ENCODE measurements at places on chromosomes 5 and 9.

GRCh38 chr5:74942622-74943286 lies 76.6 kb upstream of the FAM169A start:
- DNase-seq = no peak

DNA sequence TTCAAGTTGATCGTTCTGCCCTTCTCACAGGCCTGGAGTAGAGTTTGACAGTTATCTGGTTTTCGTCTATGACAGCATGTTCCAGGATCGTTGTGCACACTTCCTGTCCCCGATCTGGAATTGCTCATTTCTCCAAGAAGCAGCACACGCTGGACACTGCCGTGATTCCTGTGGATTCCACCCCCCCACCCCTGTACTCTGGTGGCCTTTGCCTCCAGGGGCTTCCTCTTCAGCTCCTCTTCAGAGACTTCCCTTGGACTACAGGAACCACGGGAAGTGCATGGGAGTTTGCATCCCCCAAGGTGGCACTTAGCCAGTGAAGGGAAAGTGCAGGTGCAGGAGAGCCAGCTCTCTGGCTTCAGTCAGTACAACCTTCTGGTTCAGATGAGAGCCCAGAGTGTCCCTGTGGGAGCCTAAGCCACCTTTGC lies 160.7 kb downstream of the CACNA1B start:
- DNase-seq = no peak

DNA sequence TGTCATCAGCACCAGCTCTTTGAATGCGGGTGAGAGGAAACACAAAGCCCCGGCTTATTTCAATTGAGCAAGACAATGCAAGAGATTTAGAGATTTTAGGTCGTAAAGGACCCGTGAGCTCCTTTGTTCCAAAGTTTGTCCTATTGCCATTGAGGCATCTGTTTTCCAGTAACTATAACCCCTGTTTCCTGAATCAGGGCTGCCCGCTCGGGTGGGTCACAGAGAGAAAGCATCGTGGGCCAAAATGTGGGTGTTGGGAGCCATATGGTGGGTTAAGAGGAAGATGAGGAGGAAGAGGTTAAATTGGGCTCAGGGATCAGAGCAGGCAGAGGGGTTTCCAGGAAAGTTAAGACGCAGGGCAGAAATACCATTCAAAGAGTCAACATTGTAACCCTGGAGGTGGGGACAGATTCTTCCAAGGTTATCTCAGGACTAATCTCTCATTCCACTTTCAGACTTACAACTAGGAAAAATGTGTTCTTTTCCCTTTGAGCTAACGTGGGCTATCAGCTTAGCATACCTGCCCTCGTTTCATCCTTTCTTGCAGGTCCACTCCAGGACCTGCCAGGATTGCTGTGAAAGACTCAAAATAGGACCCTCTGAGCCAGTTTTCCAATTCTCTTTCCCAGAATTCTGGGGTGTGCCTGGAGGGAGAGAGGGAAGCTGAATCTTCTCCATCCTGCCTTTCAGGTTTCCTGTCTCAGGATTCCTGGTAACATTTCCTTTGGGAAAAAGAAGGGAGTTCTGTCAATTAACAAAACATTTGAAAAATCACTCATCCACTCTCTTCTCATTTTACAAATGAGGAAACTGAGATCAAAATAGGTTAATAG lies 95.5 kb upstream of the TAF11L2 start:
- DNase-seq = no peak

- no peak for DNase-seq
Measured at GRCh38 chr5:135105105-135105484, 71.1 kb upstream of the PITX1 start.

GRCh38 chr9:89961616-89962341 lies 357.0 kb downstream of the GADD45G start:
- DNase-seq = no peak

DNA sequence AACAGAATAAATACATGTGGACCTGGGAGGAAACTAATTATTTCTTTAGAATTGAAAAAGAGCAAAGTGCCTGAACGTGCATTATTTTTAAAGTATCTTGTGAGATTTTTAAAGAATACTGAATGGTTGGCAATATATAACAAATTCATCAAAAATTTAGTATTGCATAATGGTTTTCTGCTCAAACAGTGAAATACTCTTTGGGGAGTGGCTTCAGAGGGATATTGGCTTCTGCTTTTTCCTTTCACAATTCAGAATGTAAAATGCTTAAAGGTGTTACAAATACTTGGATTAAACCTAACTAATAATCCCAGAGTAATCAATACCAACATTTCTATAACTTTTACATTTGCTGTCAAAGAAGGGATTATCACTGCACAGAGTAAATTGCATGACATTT lies 379.3 kb upstream of the CHD1 start:
- DNase-seq = no peak

- DNase-seq = no peak
Measured at GRCh38 chr5:36079200-36079781, 12.6 kb upstream of the UGT3A2 start.

DNA sequence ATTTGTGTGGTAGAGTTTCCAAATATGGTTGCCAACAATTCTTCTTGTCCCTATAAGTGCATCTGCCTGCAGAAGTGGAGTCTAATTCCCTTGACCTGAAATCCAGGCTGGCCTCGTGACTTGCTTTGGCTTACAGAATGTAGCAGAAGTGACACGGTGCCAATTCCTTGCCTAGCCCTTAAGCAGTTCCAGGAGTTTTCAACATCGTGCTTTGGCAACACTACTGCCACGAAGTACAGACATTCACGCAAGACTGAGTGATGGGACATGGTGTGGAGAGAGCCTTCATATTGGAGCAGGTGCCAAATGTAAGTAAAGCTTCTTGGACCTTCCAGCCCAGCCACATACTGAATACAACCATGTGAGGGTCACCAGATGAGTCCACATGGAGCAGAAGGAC lies 92.9 kb upstream of the NEK6 start:
- no peak for DNase-seq

DNA sequence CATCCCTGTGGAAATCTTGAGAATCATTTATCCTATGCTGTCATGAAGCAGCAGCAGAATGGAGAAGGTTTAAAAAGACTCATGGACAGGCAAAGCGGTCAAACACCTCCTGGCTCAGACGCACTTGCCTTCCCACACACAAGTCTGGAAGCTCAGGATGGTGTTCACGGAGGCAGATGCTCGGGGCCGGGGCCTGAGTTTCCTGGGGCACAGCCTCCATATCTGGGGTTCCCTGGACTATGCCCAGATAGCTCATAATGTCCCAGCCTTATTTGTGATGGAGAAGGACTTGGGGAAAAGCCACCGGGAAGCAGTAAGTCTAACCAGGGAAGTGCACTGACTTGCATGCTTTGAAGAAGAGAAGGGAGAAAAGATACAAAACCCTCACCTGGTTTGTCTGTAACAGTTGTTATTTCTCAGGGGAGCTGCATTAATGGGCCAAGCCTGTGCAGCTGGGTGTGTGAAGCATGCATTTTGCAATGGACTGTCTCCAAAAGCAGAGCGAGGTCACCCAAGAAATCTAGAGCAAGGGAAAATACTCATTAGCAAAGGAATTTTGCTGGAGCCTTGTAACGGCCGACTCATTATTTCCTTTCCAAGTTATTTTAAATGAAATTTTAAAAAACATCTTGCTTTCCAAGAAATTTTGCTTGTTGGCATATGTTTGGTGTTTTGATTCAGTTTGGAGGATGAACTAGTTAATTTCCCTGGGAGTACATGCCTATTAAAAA lies 3.4 kb downstream of the S1PR3 start:
- no peak for DNase-seq

DNA sequence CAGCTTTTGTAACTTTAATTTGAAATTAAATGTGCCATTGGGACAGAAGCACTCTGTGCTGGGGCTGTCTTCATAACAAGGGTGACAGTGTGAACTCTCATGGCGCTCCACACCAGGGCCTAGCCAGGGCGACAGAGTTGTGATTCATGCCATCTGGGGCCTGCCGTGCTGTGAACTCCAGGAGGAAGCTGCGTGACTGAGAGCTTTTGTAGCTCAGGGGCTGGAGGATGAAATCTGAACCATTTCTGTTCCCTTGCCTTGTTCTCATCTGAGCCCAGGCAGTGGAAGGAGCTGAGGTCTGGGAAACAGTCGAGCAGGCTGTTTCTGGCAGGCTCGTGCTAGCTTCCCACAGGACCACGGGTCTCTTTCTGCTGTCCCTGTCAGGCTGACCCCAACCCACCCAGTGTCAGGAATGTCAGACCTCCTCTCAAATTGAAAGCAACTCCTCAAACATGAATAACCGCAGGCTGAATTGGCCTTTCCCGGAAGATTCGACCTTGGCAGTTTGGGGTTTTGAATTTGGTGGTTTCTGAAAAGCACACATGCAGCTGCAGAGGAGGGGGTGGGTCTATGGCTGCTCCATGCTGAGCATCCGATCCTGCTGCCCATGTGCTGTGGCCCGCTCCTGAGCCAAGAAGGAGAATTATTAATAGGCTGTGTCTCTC lies 69.2 kb upstream of the RPS23 start:
- no peak for DNase-seq

Data from activated CD8-positive, alpha-beta memory T cell treated with anti-CD3 and anti-CD28 coated beads, Interleukin-2, amount 50 U/mL, for 4 hours (primary cell).